ENCODE measurements at places on chromosomes 3 and 15.

DNA sequence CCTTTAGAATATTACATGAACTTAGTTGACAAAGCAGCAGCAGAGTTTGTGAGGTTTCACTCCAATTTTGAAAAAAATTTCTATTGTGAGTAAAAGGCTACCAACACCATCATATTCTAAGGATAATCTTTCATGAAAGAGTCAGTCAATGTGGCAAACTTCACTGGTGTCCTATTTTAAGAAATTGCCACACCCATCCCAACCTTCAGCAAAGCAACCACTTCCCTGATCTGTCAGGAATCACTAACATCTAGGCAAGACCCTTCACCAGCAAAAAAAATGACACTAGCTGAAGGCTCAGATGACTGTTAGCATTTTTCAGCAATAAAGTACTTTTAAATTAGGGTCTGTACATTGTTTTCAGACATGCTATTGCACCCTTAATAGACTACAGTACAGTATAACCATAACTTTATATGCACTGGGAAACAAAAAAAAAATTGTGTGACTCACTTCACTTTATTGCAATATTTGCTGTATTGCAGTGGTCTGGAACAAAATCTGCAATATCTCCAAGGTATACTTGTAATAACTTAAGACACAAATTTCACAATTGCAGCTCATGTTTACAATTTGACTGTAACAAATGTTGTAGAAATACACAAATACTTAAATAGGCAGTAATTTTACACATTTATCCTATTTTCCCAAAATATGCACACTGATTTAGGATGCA is 38.9 kb upstream of the ALCAM start:
- DNase-seq, result no peak

GRCh38 chr3:100257586-100257985 is 3.2 kb upstream of the TBC1D23 start:
- no peak for DNase-seq

DNA sequence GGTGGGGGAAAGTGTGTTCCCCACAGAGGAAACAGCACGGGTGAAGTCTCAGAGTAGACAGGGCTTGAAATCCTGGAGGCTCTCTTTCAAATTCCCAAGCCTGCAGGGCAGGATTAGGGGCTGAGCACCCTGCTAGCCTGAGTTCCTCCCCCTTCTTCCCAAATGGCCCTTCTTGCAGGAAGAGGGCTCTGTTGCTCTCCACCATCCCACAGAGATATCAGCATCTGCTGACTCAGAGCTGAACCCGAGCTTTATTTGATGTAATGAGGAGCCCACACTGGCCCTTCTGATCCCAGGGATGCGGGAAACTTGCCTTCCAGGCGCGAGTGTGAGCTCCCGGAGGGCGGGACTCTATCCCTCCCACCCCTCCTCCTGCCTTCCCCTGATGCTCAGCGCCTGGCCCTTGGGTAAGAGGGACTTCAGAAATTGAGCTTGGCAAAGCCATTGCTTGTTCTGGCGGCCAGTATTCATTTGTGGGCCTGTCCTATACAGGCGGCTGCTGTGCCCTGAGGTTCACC is 1.4 kb upstream of the STRA6 start:
- no peak for DNase-seq

- no peak for DNase-seq
These were observed 2.0 kb downstream of the FOXL2NB start for GRCh38 chr3:138949002-138949418.

GRCh38 chr3:146503461-146504202 is 34.3 kb upstream of the PLSCR2 start:
- DNase-seq, result peak; percentile 41

DNA sequence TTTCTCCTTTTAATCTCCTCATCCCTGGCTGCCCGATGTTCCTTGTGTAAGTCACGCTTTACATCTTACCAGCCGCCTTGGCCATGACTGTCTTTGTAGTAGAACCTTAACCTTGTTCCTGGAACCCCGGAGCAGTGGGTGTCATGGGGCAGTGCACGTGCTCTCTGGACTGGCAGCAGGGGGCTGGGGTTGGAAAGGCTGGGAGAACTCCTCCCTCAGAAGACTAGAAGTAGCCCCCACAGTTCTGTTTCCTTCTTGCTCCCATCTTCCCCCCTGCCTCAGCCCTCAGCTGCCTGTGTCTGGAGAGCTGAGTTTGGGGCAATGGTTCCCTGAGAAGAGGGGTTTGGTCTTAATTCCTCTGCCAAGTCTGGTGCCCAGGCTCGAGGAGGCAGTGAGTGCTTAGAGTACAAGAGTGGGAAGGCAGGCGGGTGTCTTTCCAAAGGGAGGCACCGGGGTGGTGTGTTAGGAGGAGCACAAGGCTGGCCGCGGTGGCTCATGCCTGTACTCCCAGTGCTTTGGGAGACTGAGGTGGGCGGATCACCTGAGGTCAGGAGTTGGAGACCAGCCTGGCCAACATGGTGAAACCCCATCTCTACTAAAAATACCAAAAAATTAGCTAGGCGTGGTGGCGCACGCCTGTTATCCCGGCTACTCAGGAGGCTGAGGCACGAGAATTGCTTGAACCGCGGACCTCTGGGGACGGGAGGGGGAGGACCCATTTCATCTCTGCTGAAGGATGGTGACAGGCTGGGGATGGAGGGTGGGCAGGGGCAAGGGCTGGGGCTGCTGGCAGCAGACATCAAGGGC is 100.4 kb downstream of the VGLL4 start:
- no peak for DNase-seq

DNA sequence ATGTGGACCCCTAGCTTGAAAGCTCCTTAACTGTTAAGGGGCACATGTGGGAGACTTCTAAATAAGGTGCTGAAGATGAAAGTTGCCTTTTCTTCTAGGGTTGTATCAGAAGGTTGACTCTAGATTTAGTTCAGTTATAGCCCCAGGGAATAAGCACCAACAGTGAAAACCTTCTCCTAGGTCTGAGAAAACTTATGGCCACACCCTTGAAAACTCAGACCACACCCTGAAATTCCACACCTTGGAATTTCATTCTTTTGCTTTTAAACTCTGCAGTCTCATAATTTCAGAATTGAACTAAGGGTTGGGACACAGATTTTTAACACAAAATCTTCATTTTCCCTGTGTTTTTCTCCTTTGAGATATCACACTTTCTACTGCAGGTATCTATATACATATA is 355.8 kb upstream of the IL12A start:
- DNase-seq, result no peak

GRCh38 chr3:124582621-124583395 is 147.4 kb upstream of the UMPS start:
- DNase-seq, result no peak

- no peak for DNase-seq
These were observed 40.8 kb upstream of the PRR23E start for GRCh38 chr3:127151992-127152650.

DNA sequence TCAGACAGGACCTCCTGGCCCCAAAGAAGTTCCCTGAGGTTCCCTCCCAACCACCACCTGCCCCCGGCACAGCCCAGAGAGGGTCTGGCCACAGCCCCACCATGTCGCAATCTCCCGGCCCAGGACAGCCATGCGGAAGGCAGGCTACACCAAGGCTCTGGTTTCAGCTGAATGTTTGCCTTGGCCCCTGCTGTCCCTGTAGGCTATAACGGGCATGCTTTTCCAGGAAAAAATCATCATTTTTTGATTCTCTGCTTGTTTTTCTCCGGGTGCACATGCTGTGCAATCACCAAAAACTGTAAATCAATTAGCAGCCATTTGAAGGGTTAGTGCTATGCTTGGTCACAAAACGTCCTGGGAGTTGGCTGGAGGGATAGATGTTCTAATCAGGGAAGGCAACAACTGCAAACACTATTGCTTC is 142.7 kb upstream of the IGF1R start:
- DNase-seq, result no peak

DNA sequence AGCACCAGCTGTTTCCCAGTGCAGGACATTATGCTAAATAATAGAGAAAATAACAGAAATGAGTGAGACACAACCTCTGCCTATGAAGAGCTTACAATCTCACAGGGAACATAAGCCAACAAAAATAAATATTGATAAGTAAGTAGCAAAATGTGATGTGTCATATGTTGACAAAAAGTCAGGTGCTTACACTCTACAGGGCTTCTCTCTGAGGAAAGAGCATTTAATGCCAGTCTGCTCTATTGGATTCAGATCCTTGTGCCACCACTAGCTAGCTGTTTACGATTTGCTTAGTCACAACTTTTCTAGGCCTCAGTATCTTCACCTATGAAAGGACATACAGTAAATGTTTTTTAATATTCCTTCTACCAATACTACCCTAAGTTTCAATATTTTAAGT is 500.9 kb upstream of the NAALADL2 start:
- no peak for DNase-seq

- no peak for DNase-seq
These were observed 320.4 kb downstream of the TLE3 start for GRCh38 chr15:69777356-69777755.

DNA sequence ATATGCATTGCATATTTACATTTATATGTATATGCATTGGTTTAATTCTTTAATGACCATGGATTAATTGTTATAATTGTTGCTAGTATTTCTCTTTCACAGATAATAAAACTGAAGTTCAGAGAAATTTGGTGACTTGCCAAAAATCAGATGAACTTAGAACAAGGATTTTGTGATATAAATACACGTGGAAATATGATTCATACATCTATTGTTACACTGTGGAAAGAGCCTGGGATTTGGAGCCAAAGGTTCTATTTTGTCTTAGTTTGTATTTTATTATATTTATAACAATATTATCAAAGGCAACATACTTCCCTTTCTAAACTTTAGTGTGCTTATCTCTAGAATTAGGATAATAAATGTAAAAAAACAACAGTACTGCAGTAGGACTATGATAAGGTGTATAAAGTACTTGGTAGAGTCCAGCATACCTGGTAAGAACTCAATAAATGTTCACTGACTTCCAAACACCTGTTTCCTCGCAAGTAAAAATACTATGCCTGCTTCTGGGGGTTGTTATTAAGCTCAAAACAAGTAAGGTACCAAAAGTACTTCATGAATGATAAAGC is 342.9 kb downstream of the THSD4 start:
- DNase-seq, result no peak

DNA sequence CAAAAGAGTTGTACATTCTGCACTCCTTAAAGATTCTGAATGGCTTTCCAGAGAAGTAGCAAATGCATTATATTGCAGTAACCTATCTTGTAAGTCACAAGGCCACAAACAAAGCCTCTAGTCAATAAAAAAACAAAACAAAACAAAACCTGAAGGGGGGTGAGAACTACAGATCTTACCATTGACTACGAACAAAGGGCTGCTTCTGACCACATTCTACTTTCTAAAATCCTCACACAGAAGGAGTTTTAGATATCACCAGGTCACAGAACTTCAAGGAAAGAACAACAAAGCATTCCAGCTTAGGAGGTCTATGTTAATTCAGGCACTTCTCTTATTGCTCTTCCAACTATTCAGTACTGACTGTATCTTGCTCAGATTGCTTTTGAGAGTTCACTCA is 343.0 kb downstream of the ZBTB20 start:
- DNase-seq, result no peak

GRCh38 chr3:129230311-129231019 is 18.9 kb upstream of the COPG1 start:
- no peak for DNase-seq

DNA sequence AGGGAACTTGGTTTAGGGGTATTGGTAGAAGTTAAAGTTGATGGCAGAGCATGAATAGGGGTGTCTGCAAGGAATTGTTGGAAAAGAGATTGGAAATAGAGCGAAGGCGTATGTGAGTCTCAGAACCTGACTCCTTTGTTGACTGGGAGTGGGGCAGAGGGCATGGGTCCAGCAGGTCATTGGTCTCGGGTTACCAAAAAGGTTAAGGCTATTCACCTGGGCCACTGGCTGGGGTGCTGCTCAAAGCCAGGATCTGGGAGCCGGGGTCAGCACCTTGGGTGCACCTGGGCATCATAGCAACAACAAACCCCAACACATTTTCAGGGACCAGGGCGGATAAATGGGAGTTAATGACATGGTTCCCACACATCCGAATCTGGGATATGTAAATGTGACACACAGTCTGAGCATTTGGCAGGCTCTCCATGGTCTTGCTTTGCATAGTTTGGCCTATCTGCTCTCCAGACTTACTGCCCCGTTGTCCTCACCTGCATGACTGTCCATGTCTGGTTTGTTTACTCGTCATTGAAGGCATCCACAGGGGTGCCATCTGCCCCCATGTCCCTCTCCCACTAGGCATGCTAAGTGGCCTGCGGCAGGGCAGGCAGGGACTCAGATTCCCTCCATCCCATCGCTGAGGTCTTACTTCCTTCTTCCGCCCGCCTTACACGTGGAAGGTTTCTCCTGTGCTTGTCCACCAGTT is 10.1 kb downstream of the KLF13 start:
- DNase-seq, result no peak

DNA sequence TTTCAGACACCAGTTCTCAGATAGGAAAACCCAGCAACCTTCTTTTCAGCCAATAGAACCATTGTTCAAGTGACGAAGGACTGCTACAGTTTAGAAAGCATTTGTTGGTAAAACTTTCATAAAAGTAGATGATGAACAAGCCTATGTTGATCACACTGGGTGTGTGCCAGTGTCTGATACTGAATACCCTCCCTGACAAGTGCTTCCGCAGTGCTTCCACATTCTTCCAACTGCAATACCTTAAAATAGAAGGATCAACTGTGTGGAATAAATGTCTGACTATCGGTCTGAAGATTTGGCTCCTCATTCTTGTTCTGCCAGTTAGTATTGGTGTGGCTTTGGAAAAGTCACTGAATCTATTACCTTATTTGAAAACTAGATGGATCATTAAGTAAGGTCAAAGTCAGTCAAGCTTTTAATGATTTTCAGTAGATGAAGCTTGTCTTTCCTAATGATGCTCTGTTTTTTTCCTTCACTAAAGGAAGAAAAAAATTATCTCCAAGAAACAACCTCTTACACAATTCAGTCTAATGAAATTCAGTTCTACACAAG is 479.4 kb upstream of the CBLB start:
- no peak for DNase-seq

DNA sequence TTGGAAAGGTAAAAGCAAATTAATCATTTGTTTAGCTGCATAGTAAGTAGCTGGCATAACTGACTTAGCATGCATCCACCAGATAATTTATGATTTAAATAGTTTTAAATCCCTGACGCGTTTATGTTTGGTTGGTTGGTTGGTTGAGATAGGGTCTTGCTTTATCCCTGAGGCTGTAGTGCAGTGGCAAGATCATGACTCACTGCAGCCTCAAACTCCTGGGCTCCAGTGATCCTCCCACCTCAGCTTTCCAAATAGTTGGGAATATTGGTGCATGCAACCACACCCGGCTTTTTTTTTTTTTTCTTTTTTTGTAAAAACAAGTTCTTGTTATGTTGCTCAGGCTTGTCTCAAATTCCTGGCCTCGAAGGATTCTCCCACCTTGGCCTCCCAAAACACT is 263.4 kb downstream of the MCTP2 start:
- DNase-seq, result no peak

GRCh38 chr3:195911946-195912270 is 3.6 kb upstream of the TNK2 start:
- no peak for DNase-seq

- DNase-seq, result no peak
These were observed 167.2 kb upstream of the SLC2A2 start for GRCh38 chr3:171193693-171194092.

Measured in NCI-H2107 (cell line).